ENCODE measurements at places on chromosomes 12 and 14.

GRCh38 chr14:94646481-94646880 is 34.3 kb downstream of the SERPINA3 start:
- no peak for DNase-seq

DNA sequence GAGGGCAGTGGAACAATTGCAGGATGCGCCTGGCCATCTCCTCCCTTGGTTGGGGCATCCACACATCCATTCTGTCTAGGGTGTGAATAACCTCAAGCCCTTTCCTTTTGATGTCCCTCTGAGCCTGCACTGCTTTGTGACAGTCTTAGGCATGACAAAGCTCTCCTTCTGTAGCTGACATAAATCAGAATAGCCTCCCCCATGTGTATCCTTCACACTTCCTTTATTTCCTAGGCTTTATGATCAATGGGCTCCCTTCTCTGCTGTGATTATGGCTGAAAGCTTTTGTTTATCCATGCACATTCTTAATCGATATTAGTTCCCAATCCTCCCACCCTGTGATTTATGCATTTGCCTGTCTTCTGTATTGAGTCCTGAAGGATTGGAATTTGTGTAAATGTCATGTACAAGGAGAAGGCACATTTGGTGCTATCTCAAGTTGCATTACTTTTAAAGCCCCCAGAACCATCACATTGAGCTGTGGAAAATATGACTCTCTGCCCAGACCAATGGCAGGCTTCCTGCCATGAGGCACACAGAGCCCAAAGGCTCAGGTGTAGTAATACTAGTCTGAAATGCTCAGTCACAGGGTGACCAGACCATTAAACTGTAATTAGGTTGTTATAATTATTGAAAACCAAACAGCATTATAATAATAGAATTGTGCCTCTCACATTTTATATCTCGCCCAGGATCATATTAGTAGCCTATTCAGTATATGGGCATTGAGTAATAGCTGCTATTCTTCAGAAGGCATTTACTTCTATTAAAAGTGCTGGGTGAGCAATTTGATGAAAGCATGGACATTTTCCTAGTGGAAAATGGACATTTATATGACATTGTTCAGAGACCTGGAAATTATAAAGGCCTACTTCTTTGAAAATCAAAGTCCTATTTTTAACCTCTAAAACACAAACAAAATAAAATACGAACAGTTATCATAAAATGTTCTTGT is 14.0 kb downstream of the EMP1 start:
- DNase-seq = no peak

- no peak for DNase-seq
Observed at GRCh38 chr12:32305163-32305562, 94.2 kb upstream of the FGD4 start.

- DNase-seq = no peak
Observed at GRCh38 chr12:133235401-133236112, at the start of gene ANHX. ANHX (minus strand) TSS chr12:133235877; CDS start chr12:133234356, 1,521 bp downstream.

DNA sequence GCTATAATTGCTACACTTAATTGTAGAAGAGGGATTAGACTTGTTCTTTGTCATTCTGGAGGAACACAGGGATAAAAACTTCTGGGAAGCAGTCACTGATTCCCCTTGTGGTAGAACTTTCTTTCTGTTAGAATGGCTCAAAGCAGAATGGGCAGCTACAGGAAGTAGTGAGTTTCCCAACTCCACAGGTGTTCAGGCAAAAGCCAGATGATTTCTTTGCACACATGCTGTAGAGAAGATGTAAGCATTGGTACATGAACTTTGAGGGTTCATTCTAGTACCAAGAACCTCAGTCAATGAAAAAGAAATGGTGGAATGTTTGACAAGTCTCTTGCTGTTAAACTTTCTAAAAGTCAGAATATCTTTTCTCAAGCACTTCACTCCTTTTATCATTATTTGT is 4.3 kb downstream of the NDUFA9 start:
- no peak for DNase-seq

DNA sequence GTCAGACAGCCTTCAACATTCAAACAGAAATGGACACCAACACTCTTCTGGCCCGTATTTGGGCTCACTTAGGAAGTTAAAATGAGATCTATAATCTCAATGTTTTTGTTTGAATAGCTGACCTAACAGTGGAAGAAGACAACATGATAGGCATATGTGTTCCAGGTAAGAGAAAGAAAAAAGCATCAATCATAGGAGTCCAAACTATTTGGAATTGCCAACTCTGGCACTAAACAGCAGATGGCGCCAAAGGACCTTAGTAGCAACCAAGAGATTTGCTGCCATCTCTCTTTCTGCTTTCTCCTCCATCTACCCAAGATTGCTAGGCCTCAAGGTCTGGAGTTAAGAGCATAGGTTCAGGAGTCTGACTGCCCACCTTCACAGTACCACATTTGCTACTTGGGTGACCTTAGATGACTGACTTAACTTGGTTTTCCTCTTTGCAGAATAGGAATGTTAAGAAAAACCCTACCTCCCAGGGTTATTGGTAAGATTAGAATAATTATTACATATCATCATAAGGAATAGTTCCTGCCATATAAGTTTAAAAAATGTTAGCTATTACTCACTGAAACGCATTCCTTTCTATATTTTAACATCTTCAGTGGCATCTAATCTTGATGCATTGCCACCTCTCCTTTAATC is 30.2 kb downstream of the PEX5 start:
- peak; percentile 43 for DNase-seq

DNA sequence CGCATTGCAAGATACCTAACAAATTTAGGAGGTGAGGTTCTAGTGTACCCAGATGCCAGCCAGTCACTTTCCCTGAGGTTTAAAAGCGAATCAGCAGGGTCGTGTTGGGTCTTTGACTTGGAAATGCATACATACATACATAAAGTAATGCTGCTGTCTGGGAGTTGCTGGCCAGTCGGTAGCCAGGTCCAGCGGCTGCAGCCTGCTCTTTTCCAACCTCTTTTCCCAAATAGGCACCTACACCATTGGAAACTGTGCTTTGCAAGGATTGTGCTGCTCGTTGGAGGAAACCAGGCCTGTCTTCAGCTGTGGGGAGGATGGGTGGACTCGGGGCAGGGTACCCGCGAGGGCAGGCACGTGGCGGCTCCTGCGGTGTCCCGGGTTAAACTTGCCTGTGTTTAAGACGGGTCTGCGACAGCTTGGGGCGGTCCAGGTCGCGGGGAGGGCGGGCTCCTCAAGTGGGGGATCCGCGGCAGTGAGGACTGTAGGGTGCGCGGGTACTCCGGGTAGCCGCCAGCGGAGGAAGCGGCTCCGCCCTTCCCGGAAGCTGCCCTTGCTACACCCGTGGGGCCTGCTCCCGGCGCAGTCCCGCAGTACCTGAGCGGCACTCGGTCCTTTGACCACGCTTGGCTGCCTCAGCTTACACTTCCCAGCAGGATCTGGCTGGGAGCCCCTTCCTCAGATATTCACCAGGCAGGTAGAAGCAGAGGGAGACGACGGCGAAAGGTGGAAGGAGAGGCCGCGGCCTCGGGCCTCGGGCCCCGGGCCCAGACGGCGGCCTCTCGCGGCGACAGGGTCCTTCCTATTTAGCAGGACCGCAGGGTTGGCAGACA is 2.7 kb downstream of the TTC6 start:
- no peak for DNase-seq

GRCh38 chr14:50762001-50762930 is 68.7 kb downstream of the NIN start:
- no peak for DNase-seq

- DNase-seq = no peak
Observed at GRCh38 chr12:128336204-128337070, 69.5 kb downstream of the TMEM132C start.

- no peak for DNase-seq
Observed at GRCh38 chr14:72644758-72645489, 249.0 kb downstream of the DPF3 start.

DNA sequence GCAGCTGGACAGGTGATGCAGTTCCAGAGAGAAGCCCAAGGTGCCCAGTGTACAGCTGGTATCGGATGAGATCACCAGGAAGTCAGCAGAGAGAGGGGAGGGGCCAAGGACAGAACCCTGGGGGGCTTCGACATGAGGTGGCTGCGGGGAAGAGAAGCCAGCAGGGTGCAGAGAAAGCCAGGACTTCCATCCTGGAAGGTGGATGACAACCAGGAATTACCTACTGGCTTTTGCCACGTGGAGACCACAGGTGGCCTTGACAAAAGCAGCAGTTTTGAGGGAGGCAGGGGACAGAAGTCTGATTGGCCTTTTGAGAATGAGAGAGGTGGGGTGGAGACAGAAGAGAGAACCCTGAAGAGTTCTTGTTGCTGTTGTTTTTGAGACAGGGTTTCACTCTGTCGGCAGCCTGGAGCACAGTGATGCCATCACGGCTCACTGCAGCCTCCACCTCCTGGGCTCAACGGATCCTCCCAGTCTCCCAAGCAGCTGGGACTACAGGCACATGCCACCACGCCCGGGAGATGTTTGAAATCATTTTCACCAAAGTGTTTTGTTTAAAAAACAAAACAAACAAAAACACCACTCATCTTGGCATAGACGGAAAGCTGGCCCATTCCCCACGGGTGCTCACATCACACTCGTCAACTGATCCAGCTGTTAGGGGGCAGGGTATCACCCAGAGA is 35.2 kb downstream of the CDC42BPB start:
- DNase-seq = no peak

GRCh38 chr14:83347874-83348273 is 1814.2 kb upstream of the SEL1L start:
- DNase-seq = no peak

- no peak for DNase-seq
Observed at GRCh38 chr12:106001837-106002218, 136.9 kb downstream of the NUAK1 start.

DNA sequence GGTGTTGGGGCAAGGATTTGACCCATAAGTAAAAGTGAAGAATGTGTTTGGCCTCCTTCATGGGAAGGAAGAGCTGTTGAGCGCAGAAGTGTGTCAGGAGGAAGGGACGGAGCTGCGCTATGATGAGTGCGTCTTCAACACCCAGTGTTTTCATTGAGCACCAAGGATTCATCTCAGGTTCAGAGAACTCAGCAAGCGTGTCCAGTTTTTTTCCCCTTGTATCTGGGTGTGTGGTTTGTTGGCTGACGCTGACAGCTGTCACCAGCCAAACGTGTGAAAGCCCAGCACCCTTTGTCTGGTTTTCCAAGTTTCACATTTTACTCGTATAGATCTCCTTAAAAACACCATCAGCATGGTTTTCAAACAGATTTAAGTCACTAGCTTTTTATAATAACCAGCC is 12.3 kb downstream of the EP400 start:
- DNase-seq = no peak

DNA sequence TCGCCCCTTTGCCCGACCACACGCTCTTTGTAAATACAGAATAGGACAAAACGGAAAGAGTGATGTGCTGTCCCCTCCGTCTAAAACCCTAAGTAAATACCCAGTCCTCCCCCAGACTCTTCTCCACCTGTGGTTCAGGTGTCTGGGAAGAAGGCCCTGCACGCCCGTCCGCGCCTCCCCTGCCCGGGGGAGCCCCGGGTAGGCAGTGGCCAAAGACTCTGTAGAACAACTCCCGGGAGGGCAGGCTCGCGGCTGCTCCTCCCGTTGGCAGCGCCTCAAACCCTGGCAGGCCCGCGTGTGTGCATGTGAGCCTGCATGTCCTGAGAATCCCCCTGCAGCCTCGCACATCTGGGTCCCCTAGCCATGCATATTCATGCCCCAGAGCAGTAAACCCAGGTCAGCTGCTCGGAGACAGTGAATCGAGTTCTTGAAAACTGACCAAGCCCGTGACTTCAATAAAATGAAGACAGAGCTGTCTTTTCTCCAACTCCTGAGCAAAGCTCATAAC is 165.8 kb downstream of the MON2 start:
- DNase-seq = peak; percentile 67

GRCh38 chr12:121060149-121061001 is 21.3 kb upstream of the OASL start:
- peak; percentile 50 for DNase-seq

- no peak for DNase-seq
Observed at GRCh38 chr14:30600922-30601918, 20.9 kb upstream of the SCFD1 start.

- peak; percentile 73 for DNase-seq
Observed at GRCh38 chr12:124509676-124510300, 57.6 kb downstream of the NCOR2 start.

DNA sequence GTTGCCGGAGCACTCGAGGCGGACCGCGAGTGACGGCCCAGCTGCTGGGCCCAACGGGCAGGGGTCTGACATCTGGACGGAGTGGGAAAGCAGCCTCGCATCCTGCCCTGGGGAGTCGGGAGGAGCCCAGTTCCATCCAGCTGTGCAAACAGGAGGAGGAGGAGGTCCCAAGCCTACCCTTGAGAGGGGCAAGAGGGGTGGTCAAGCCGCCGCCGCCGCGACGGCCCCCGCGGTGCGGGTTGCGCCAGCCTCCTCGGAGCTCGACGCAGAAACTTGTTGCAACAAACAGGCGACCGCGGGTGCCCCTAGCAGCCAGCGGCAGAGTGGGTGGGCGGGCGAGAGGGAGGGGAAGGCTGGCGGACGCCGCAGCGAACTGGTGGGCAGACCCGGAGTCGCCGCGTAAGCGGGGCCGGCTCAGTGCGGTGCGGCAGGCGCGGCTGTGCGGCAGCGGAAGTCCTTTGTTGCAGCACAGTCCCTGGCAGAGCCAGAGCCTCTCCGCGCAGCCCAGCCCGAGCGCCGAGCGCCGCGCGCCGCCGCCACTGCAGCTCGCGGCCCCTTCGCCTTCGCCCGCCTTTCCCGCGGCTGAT is at the start of gene ZBTB1:
Gene ZBTB1, plus strand, starts transcription at position 461 of the 587 bp plus-strand sequence. CDS start 16,735 bp downstream, outside the sequence.
- DNase-seq = peak; percentile 56
